ENCODE measurements at places on chromosomes 12 and 14.

- no peak for DNase-seq
Measured at GRCh38 chr12:132604668-132605441, 5.5 kb downstream of the LRCOL1 start.

DNA sequence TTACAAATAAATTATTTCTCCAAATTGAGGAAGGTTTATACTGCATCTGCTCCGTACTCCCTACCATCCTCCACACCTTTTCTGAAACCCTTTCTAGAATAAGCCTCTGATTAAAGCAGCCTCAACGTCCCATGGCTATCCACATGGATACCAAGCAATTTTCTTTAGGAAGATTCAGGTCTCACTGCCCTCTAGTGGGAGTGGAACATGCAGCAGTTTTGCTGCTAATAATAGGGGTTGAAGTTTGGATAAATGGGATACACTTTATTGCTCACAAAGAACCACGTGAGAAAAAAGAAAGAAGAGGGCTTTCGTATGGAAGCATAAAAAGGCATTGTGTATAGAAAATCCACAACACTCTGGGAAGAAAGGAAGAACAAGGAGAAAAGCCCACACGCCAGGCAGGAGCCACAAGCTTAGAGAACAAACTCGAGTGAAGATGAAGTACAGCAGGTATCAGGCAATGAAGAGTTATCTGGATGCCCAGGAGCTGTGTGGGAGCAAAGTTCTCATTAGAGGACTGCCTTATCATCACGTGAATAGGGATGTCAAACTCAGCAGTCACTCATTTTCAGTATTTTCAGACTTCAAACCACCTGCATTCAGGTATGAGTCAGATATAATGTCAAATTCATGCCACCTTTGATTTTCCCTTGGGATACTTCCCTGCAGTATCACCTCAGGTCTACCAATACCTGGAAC is 45.8 kb downstream of the CCER1 start:
- DNase-seq: peak; percentile 54

DNA sequence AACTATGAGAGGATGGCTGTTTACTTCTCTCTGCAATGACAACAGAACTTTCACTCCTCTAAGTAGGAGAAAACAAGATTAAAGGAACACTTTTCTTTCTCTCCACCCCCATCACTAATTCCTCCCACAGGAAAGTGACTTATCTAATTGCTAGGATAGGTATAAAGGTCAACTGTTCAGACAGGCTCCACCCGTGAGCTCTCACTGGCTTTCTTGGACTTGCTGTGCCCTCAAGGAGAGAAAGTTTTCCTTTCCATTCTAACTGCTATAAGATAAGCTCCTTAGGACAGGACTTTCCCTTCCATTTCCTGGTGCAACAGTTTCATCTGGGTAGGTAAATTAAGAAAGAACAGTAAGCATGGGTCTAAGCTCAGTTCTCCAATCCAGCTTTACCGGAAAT is 4.8 kb downstream of the SLC41A2 start:
- peak; percentile 62 for DNase-seq

DNA sequence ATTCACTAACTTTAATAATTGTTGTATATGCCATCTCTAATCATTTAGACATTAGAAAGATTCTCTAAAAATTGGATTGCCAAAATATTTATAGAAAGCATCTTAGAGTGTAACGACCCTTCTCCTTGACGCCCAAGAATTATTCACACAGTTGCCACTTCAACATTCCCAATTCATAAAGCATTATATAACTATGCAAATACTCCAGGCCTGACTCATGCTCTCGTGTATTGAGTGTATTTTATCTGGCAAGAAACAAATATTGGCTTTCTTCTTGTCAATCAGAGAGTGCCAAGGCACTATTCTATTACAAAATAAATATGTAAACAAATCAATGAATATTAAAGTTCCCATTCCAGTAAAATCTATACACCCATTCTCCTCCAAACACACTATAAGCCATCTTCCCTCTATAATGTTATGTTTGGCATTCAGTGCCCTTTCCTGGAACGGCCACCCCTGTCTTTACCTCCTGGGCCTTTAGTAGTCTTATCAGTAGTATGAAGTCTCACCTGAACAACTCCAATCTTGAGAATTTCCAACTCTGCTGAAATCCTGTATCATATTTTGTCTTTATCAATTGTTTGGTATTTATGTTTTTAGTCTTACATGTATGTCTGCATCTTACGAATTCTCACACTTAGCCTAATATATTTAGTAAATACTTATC is 182.6 kb downstream of the PIK3C2G start:
- peak; percentile 20 for DNase-seq

- DNase-seq: peak; percentile 57
Measured at GRCh38 chr12:124466216-124467128, 100.9 kb downstream of the NCOR2 start.

- DNase-seq: peak; percentile 85
Measured at GRCh38 chr12:49580572-49581535, 12.9 kb upstream of the MCRS1 start.

DNA sequence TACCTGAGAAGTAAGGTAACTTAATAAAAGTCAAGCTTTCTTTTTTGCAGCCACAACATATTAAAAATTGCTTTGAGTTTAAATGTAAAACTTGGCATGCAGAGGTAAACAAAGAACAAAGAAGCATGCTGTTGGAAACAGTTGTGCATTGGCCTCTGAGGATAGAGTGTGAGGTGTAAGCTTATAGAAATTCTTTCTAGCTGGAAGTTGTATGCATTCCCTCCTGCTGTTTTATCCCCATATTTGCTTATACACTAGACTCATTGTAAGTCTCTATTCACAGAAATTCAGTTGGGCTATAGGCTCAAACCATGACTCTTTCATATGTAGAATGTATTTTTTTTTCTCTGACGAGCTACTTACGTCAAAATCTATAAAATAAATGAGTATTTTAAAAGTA is 316.3 kb downstream of the SLC6A15 start:
- no peak for DNase-seq

GRCh38 chr14:58882577-58883018 is 244.8 kb downstream of the DACT1 start:
- no peak for DNase-seq

GRCh38 chr12:104347374-104348075 is 44.0 kb downstream of the EID3 start:
- DNase-seq: no peak

GRCh38 chr14:35296545-35296944 is 4.4 kb downstream of the PSMA6 start:
- DNase-seq: no peak

DNA sequence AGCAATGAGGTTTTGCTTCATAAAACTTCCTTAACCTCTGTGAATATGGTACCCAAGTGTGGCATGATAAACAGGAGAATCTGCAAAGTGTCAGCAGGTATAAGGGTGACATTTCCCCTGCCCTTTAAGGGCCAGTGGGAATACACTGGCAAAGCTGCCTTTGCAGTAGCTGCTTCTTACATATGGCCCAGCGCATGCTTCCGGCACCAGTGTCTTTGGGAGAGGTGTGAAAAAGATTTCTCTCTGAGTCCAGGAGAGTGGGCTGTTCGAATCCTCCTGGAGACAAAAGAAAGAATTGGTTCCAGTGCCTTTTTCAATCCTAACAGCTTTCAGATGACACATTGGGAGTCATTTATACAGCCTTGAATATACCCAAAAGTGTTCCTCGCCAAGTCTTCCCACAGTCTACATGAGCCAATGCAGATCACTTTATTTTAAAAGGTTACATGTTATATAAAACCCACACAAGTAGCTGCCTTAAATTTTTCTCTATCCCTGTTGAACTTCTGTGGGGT is 437.7 kb downstream of the PRKD1 start:
- DNase-seq: no peak

GRCh38 chr14:78340250-78340649 is 170.1 kb downstream of the NRXN3 start:
- DNase-seq: no peak

DNA sequence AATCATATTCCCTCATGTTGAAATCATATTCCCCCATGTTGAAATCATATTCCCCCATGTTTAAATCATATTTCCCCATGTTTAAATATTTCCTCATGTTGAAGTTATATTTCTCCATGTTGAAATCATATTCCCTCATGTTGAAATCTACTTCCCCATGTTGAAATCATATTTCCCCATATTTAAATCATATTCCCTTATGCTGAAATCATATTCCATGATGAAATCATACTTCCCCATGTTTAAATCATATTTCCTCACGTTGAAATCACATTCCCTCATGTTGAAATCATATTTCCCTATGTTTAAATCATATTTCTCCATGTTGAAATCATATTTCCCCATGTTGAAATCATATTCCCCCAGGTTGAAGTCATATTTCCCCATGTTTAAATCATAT is 34.6 kb upstream of the ADGRD1 start:
- DNase-seq: no peak

DNA sequence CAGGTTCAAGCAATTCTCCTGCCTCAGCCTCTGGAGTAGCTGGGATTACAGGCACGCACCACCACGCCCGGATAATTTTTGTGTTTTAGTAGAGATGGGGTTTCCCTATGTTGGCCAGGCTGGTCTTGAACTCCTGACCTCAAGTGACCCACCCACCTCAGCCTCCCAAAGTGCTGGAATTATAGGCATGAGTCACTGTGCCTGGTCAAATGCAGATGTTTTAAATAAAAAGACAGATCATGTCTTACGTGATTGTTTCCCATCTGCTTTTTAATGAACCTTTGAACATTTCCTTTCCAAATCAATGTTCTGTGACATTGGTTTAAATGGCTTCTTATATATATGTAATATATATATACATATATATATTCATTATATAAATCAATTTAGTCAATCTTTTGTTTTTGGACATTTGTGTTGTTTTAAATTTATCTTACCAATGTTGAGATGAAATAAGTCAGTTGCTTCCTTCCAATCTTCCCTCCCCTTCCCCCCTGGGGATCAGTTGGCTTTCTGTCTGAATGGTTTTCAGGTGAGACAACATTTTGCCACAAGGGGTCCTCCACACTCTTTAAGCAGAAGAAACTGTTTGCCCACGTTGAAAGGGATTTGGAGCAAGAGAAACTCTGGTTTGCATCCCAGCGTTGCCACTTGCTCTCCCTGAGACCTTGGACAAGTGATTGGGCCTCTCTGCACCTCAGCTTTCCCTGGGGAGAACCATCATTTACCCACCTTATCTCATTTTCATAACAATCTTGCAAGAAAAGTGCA is 47.6 kb upstream of the RBM19 start:
- no peak for DNase-seq

GRCh38 chr14:89810101-89810500 is 144.4 kb downstream of the EFCAB11 start:
- no peak for DNase-seq

- DNase-seq: no peak
Measured at GRCh38 chr12:114425031-114425626, 19.2 kb upstream of the TBX5 start.

DNA sequence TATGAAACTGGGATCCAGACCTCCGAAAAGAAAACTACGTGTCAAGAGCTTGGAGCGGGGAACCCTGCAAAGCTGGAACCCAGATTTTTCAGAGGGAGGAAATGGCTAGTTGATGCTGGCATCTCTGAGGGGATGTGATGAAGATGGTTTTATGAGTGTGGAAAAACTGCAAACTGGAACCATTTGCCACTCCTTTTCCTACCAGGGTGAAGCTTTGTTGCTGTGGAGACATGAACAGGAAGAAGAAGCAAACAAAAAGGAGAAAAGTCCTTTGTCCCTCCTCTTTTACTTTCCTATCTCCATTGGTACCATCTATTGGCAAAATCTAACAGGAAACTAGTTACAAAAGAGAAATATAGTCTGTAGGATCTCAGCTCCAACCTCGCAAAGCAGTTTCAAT is 39.2 kb downstream of the CDK17 start:
- DNase-seq: no peak

DNA sequence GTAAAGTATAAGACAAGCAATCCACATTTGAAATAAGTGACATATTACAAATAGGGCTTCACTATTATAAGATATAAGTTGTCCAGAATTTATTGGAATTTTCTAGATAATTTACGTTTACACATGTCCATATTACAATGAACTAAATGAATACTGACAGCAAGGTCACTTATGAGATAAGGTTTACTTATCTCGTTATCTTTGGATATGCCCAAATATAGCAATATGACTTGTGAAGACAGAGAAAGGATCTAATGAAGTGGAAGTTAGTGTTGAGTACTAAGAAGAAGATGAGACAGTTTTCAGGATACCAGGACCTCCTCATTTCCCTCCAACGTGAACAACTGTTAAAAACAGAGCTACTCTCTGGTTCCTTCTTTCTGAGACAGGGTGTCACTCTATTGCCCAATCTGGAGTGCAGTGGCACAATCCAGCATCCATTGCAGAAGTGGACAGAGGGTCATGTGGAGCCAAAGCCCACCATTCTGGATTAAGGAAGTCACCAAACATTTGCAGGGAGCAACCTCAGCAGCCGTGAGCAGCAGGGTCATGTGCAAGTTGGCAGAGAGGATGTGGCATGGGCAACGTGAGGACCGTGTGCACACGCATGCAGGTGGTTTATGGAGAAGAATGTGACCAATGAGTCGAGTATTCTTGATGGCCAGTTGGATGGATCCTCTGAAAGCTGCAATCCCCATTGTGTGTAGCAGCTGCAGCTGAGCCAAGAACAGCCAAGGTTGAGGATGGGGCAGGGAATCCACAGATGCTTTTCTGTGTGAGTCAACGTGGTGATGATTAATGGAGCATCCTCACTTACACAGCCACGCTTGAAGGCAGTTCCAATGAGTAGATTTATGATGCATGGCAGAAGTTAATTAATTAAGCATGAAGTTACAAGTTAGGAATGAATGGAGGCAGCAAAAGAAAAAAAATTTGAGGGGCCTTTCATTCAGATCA is 111.0 kb downstream of the BICD1 start:
- peak; percentile 60 for DNase-seq

GRCh38 chr12:26830363-26830762 is 2.6 kb downstream of the ITPR2 start:
- no peak for DNase-seq

DNA sequence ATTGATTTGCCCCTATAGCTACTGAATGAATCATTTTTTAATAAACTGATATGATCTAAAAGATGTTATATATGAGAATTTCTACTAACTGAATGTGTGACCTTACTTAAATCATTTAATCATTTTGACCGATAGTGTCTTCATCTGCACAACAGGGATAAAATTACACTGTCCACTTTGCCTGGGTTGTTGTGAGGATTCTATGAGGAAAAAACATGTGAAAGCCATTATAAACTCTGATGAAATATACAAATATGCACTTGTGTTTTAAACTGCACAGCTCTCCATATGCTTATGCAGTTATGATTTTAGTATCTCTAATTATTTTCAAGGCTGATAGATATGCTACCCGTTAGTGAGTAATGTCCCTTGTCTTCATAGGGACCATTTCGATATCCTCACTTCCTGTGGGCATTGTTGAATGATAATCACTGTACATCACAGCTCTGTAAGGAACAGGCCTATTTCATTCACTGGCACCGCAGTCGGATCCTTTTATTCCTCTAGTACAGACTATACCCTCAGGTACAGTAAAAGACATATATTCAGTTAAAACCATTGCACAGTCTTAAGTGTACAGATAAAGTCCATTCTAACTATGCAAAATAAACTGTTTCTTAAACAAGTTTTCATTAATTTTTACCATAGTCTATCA is 88.7 kb upstream of the RAP1B start:
- DNase-seq: no peak

GRCh38 chr12:19129486-19130223 is at the start of gene PLEKHA5:
Gene PLEKHA5 (plus strand): TSS chr12:19129733. CDS start chr12:19129800, 67 bp downstream.
- peak; percentile 51 for DNase-seq

GRCh38 chr12:13339538-13339937 is 143.0 kb downstream of the EMP1 start:
- DNase-seq: peak; percentile 96

- DNase-seq: no peak
Measured at GRCh38 chr14:63383776-63384367, 65.1 kb upstream of the GPHB5 start.

GRCh38 chr14:78324353-78324752 is 154.2 kb downstream of the NRXN3 start:
- DNase-seq: no peak
